ENCODE measurements at places on chromosomes 2 and 18.

DNA sequence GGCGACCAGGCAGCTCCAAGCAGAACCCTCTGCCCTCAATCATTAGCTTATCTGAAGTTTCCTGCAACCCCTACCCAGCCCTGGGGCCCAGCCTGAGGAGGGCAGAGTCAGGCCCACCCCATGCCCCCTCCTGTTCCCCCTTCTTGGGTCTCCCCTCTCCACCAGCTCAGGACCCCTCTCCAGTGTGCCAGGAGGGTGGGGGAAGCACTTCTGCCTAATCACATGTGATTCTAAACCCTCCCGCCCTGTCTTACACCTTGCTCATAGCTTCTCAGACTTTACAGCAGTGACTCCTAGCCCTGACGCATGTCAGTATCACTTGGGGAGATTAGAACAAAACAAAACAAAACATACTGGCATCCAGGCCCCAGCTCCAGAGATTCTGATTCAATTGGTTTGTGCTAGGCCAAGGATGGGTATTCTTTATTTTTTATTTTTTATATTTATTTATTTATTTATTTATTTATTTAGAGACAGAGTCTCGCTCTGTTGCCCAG, 42.5 kb upstream of the ASAP2 start:
- DNase-seq = no peak

DNA sequence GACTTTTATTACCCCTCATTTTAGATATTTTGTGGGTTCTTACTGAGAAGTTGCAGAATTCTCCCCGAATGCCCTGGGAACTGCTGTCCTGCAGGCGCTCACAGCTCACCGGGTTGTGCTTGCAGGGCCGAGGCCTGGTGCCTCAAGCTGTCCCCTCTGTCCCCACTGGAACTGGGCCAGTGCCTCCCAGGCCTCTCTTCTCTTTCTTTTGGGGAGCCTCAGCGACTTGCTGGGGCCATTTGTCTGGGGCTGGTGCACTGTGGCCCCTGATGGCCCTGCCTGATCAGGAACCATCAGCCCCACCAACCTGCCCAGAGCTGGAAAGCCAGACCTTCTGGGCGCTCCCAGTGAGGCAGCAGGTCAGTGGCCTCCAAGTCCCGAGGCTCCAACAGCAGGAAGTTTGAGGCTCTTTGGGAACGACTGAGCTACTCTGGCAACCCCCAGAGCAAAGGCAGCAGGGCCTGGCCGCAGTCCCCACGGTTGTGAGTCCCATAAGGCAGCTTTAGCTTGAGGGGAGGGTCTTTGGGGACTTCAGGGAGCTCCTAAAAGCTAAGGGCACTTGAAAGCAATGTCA, 14.7 kb upstream of the NEU4 start:
- DNase-seq = no peak

- peak; percentile 18 for DNase-seq
Measured at GRCh38 chr2:187580462-187581124, 26.4 kb upstream of the TFPI start.

GRCh38 chr2:224429441-224429810, 27.5 kb upstream of the FAM124B start:
- no peak for DNase-seq

- peak; percentile 45 for DNase-seq
Measured at GRCh38 chr18:57057890-57058289, 89.0 kb upstream of the BOD1L2 start.

DNA sequence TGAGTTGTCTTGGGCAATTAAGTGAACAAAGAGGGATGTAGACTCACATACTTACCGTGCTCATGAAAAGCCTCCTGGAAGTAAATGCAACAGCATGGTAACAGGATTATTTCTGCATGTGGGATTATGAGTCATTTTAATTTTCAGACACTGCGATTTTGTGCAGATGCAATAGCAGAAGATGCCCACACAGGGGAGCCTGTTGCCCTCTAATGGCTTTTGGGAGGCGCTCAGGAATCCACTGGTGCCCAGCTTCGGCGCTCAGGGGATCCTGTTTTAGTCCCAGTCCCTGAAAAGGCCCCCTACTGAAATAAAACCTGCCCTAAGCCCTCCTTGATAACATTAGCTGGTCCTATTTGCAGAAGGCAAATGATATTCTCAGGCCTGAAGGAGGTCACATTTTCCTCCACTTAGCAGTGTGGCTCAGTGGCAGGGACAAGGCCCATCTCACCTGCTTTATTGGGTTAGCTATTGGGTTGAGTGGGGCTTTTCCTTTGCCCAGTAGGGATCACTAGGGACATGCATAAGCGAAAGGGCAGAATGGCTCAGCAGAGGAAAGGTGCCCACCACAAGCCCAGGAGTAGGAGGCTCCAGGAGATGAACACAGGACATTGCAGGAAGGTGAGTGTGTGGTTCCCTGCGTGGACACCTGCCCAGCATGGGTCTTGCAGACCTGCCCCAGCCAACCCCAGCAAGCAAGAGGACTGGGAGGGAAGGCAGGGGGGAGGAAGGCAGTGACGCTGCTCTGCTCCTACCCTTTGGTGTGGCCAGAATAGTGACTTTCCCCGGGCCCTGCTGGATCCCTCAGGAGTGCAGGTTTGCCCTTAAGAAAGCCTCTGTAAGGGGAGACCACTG, 26.5 kb upstream of the KCNS3 start:
- DNase-seq = peak; percentile 9

DNA sequence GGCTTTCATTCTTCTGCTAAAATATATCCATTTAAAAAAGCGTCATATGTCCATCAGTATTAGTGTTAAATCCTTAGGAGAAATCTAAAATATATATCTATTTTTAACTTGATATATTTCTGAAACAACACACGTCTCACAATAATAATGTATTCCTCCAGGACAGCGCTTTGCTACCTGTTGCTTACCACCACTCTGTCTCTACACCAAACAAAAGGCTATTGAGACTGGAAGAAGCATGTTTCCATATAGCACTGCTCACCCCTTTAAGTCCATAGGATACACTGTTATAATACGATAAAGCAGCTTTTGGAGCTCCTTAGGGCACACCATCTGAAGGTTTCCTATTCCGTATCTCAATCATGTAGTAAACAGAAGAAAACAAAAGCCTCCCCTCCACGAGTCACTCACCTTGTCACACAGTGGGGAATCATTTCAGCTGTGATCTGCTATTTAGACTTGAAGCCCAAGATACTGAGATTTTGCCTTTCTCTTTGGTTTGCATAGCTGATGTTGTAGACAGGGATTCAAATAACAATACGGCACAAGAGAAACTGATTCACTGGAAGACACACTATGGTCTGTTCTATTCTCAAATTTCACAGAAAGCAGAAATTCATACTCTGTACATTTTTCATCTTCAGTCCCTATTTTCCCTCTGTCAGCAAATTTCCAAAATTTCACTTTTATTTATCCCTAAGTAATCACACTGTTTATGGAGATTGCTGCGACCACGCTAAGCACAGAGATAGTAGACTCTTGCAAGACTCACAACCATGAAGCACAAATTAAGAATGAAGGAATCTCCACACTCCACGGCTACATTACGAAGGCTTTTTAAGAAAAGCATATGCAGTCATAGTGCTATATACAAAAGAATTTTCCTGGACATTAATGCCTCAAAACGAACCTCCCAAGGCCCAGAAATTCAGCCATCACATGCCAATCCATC, 187.1 kb downstream of the TCF4 start:
- DNase-seq = no peak

- no peak for DNase-seq
Measured at GRCh38 chr2:56127463-56128152, 56.2 kb upstream of the CCDC85A start.

GRCh38 chr18:34971313-34971712, 69.9 kb upstream of the MAPRE2 start:
- no peak for DNase-seq

GRCh38 chr2:1612391-1613077, 131.8 kb downstream of the PXDN start:
- DNase-seq = no peak

GRCh38 chr18:26719896-26720295, 145.6 kb downstream of the AQP4 start:
- DNase-seq = no peak

DNA sequence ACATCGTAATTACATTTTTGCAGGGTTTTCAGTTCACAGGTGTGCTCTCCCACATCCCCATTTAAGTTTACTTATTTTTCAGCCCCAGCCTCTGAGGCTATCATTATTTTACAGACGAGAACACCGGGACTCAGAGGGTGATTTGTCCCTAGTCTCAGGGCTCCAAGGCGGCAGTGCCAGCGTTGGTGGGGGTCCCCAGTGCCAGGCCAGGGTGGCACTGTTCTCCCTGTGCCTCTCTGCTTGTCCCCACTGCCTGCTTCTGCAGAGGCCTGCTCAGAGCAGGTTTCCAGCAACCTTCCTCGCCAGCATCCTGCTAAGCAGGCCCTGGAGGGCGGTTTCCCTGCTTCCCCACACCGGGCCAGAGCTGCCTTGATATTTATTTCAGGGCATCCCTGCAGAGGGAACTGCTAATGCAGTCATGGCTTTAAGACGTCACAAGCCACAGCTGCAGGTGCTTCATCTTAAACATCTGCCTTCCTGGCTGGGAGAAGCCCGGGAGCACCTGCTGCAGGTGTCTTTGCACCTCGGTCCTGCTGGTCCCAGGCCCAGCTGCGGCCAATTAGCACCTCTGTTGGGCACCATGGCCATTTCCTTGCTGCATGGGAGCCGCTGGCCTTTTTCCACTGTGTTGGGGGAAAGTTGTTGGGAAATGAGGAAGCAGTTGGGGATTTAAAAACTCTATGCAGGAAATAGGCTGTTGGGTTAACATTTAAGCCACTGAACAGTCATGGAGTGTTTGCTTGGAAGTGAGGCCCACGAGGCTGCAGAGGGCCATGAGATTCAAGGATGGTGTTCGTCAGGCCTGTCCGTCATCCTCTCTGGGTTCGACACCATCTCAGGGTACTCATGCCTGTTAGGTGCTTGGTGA, 22.8 kb downstream of the HPCAL1 start:
- no peak for DNase-seq

- no peak for DNase-seq
Measured at GRCh38 chr18:59512025-59512755, 153.1 kb upstream of the LMAN1 start.
